Hepatocyte (in vitro differentiated cells): ENCODE measurements at places on chromosomes 7 and 10. TPM values are rescaled to one million over a fixed set of nuclear protein-coding genes. Genes with fewer than 3 reads are reported as not detected.

DNA sequence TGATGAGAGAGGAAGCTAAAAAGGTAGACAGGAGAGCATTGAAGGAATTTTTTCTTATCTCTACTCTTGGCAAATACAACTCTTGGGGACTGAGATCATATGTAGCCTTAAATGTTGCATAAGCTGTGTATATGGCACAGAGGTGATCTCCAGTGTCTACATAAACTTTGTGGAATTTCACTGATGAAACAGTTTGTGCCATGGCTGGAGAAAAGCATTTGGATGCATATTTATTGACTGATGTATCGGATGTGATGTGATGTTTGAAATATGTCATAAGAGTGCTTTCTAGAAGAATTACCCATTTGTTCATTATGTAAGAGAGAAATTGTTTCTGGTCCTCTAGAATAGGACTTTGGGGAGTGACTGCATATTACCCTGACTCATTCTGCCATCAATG lies 244.9 kb upstream of the LRRTM3 start:
- H3K4me3 ChIP-seq = no peak overlapping the region
- no peaks in the 10 kb centered on the region for H3K36me3 ChIP-seq
- H3K27me3 ChIP-seq = no peaks in the 10 kb centered on the region
- no peak for DNase-seq
- H3K27ac ChIP-seq = no peak overlapping the region

Gene ZNF117
- total RNA-seq = 16.6 and 16.8 TPM in 2 replicates

Gene PTPRN2
- total RNA-seq = 1.8 and 2.1 TPM in 2 replicates

- DNase-seq = peak; percentile 39
- no peak overlapping the region for H3K27ac ChIP-seq
- H3K4me1 ChIP-seq = peaks cover 13% of the 10 kb centered on the region
- no peaks in the 10 kb centered on the region for H3K36me3 ChIP-seq
- no peak overlapping the region for H3K4me3 ChIP-seq
- no peaks in the 10 kb centered on the region for H3K27me3 ChIP-seq
Observed at GRCh38 chr10:104317269-104317710, 21.0 kb downstream of the ITPRIP start.

DNA sequence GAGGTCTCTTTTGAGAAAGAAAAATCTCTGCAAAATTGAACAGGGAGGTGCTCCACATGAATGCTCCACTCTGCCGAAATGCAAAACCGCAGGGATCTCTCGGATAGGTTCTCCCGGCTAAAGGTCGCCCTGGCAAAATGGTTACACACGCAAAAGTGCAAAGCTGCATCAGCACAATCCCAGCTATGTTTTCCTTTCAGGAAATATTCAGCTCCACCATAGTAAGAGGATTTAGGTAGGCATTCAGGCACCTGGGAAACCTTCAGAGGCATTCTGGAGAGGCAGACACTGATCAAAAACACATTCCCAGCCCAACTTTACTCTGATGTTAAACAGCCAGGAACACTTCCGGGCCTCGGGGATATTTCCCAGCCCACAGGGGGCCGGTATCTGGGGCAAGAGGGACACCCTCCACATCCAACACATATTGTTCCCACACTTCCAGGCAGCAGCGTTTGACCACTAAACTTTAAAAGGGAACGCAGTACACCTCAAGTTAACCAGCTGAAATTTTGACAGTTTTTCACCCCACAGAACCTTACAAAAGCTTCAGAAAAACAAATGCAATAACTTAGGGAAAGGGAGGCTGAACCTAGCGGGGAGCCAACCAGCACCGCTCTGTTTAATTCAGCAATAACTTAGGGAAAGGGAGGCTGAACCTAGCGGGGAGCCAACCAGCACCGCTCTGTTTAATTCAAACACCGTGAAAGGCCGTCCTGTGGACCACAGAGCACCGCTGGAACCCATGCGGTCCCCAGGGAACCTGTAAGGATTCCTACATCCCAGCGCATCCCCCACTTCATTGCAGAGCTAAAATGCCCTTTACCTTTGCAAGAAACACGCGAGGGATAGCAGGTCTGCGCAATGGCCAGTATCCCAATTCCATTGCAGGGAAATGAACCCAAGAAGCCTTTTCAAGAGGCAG lies 45.9 kb downstream of the TNS3 start:
- H3K4me1 ChIP-seq = peaks cover 68% of the 10 kb centered on the region
- H3K4me3 ChIP-seq = peak overlapping the region; percentile 41
- peak overlapping the region; percentile 80 for H3K27ac ChIP-seq
- DNase-seq = no peak

DNA sequence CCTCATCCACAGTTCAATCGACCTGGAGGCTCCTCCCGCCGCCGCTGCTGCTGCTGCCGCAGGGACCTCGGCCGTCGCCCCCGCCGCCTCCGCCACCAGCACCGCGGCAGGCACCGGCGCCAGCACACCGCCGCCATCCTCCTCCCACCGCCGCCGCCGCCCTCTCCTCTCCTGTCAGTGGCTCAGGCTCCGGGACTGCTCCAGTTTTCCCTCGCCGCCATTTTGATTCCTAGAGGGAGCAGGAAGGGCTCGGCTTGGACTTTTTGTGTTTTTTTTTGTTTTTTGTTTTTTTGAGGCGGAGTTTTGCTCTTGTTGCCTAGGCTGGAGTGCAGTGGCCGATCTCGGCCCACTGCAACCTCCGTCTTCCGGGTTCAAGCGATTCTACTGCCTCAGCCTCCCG lies 3.0 kb upstream of the MCM10 start:
- no peak overlapping the region for H3K4me3 ChIP-seq
- H3K4me1 ChIP-seq = no peaks in the 10 kb centered on the region
- no peaks in the 10 kb centered on the region for H3K27me3 ChIP-seq
- H3K36me3 ChIP-seq = no peaks in the 10 kb centered on the region

Gene NPC1L1
- total RNA-seq = 14.8 and 20.6 TPM in 2 replicates

GRCh38 chr7:107277331-107277730 lies 108.5 kb downstream of the HBP1 start:
- no peaks in the 10 kb centered on the region for H3K4me1 ChIP-seq
- H3K36me3 ChIP-seq = no peaks in the 10 kb centered on the region
- no peaks in the 10 kb centered on the region for H3K27me3 ChIP-seq

Gene SLC16A9
- total RNA-seq = 3.8 and 4.7 TPM in 2 replicates

- no peak for DNase-seq
- no peak overlapping the region for H3K4me3 ChIP-seq
- H3K27me3 ChIP-seq = no peaks in the 10 kb centered on the region
- H3K36me3 ChIP-seq = no peaks in the 10 kb centered on the region
- H3K4me1 ChIP-seq = no peaks in the 10 kb centered on the region
Observed at GRCh38 chr7:38512704-38513103, 118.5 kb downstream of the AMPH start.

GRCh38 chr10:110356628-110357245 lies 52.0 kb upstream of the SMNDC1 start:
- no peaks in the 10 kb centered on the region for H3K4me1 ChIP-seq
- peak overlapping the region; percentile 23 for H3K27ac ChIP-seq
- H3K4me3 ChIP-seq = no peak overlapping the region

DNA sequence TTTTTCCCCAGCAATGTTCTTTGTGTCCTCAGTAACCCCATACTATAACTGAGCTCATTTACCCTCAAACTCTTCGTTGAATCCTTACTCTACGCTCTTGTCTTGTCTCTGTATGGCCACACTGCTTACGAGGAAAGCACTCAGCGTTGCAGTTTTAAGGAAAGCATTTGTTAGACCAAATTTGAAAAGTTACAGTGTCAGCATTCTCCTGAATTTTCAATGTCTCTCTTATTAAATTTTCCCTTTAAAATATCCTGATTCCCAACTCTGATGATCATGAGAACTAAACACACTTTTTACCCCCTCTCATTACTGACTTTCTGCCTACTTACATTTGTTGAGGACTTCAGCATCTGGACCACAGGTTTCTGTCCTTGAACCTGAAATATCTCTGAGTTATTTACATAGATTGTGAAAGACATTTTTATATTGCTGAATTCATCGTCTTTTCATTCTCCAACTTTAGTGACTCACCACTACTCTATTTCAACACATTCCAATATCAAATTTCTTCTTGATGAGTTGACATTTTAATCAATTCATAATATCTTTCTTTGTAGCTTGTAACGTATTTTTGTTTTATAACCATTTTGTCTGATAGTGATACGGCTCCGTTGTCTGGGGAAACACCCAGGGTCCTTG lies 19.8 kb upstream of the VWDE start:
- no peak overlapping the region for H3K27ac ChIP-seq
- no peak overlapping the region for H3K4me3 ChIP-seq
- DNase-seq = no peak
- no peaks in the 10 kb centered on the region for H3K36me3 ChIP-seq
- H3K27me3 ChIP-seq = no peaks in the 10 kb centered on the region
- H3K4me1 ChIP-seq = no peaks in the 10 kb centered on the region

Gene AKR1C3
- 53.5 and 66.2 TPM in 2 replicates for total RNA-seq

DNA sequence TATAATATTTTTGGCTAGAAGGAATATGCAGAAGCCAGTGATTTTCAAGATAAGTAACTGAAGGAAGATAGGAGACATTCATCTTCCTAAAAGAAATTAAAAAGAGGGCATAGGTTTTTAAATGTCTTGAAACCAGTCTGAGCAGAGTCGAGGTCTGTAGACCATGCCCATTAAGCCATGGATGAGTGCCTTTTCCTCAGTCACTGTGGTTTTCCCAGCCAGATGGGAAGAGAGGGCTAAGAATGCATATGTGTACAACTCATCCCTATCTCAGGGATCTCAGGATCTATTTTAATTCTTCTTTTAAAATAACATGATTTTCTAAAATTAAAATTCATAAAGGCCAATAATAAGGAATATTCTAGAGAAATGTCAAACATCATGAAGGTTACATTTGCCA lies 112.8 kb downstream of the PPP1R3A start:
- no peak overlapping the region for H3K4me3 ChIP-seq
- no peaks in the 10 kb centered on the region for H3K36me3 ChIP-seq
- no peaks in the 10 kb centered on the region for H3K4me1 ChIP-seq
- H3K27ac ChIP-seq = no peak overlapping the region

GRCh38 chr10:75287697-75288096 lies 51.9 kb upstream of the COMTD1 start:
- H3K4me1 ChIP-seq = peaks cover 19% of the 10 kb centered on the region
- no peaks in the 10 kb centered on the region for H3K27me3 ChIP-seq
- no peak overlapping the region for H3K27ac ChIP-seq
- DNase-seq = no peak

- H3K27ac ChIP-seq = no peak overlapping the region
- no peak for DNase-seq
- no peaks in the 10 kb centered on the region for H3K27me3 ChIP-seq
- no peaks in the 10 kb centered on the region for H3K4me1 ChIP-seq
- no peaks in the 10 kb centered on the region for H3K36me3 ChIP-seq
Observed at GRCh38 chr7:9504678-9505077, 1071.3 kb downstream of the NXPH1 start.

Gene PTPRE
- total RNA-seq = 4.1 and 10.1 TPM in 2 replicates

Gene FKBP9
- total RNA-seq = 91.2 and 109 TPM in 2 replicates

Gene SGPL1
- 36.8 and 43.5 TPM in 2 replicates for total RNA-seq

- H3K36me3 ChIP-seq = no peaks in the 10 kb centered on the region
- DNase-seq = peak; percentile 74
- H3K4me1 ChIP-seq = peaks cover 10% of the 10 kb centered on the region
- peak overlapping the region; percentile 86 for H3K27ac ChIP-seq
Observed at GRCh38 chr7:35036361-35037171, 719 bp downstream of the DPY19L1 start.

- H3K27me3 ChIP-seq = no peaks in the 10 kb centered on the region
- H3K36me3 ChIP-seq = no peaks in the 10 kb centered on the region
- H3K4me1 ChIP-seq = no peaks in the 10 kb centered on the region
- no peak for DNase-seq
- H3K4me3 ChIP-seq = no peak overlapping the region
- H3K27ac ChIP-seq = no peak overlapping the region
Observed at GRCh38 chr10:124122211-124122610, 28.8 kb upstream of the CHST15 start.

Gene OIT3
- not detected in 2 replicates for total RNA-seq

Gene CCDC146
- total RNA-seq = 4.0 and 5.8 TPM in 2 replicates

GRCh38 chr10:10727812-10728211 lies 289.9 kb upstream of the CELF2 start:
- peak; percentile 29 for DNase-seq
- H3K27me3 ChIP-seq = no peaks in the 10 kb centered on the region
- no peaks in the 10 kb centered on the region for H3K4me1 ChIP-seq
- H3K36me3 ChIP-seq = no peaks in the 10 kb centered on the region
- no peak overlapping the region for H3K27ac ChIP-seq

GRCh38 chr7:1702652-1703051 lies 32.6 kb downstream of the ELFN1 start:
- no peaks in the 10 kb centered on the region for H3K4me1 ChIP-seq
- H3K4me3 ChIP-seq = no peak overlapping the region
- no peak overlapping the region for H3K27ac ChIP-seq
- H3K27me3 ChIP-seq = no peaks in the 10 kb centered on the region
- no peak for DNase-seq

- no peaks in the 10 kb centered on the region for H3K4me1 ChIP-seq
- no peaks in the 10 kb centered on the region for H3K27me3 ChIP-seq
- H3K27ac ChIP-seq = no peak overlapping the region
- H3K36me3 ChIP-seq = no peaks in the 10 kb centered on the region
Observed at GRCh38 chr7:40482845-40483244, 348.0 kb downstream of the SUGCT start.

GRCh38 chr10:14608381-14609001 lies 166.2 kb downstream of the FAM107B start:
- H3K27ac ChIP-seq = peak overlapping the region; percentile 32
- H3K4me3 ChIP-seq = no peak overlapping the region
- no peak for DNase-seq
- H3K4me1 ChIP-seq = peaks cover 19% of the 10 kb centered on the region
- no peaks in the 10 kb centered on the region for H3K36me3 ChIP-seq

Gene KIAA1549
- 5.7 and 7.3 TPM in 2 replicates for total RNA-seq

Gene TRIM50
- 7.5 and 9.8 TPM in 2 replicates for total RNA-seq

- no peaks in the 10 kb centered on the region for H3K27me3 ChIP-seq
- no peaks in the 10 kb centered on the region for H3K36me3 ChIP-seq
- peak; percentile 20 for DNase-seq
- H3K27ac ChIP-seq = peak overlapping the region; percentile 46
- H3K4me1 ChIP-seq = peaks cover 10% of the 10 kb centered on the region
Observed at GRCh38 chr10:58651040-58651439, 138.4 kb downstream of the BICC1 start.

- H3K36me3 ChIP-seq = no peaks in the 10 kb centered on the region
- no peak overlapping the region for H3K27ac ChIP-seq
- no peaks in the 10 kb centered on the region for H3K27me3 ChIP-seq
- H3K4me3 ChIP-seq = no peak overlapping the region
- DNase-seq = no peak
Observed at GRCh38 chr7:90180011-90180585, 25.8 kb downstream of the STEAP1 start.

Gene TDRD1
- total RNA-seq = not detected in 2 replicates

DNA sequence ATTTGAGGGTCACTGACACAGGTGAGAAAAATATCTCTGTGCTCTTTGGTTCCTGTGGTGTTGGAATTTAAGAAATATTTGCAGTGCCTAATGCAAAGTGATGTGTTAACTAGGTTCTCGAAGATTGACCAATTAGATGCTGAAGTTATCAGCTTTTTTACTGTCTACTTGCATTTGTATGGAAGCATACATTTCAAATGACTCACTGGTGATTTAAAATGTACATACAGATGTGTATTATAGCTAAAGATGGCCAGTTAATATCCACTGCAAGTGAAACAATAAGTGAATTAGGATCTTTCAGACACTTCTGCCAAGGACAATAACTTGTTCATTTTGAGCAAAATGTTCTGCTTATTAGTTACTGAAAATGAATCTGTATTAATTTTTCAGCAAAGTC lies 205.0 kb downstream of the FANK1 start:
- H3K4me3 ChIP-seq = no peak overlapping the region
- no peak overlapping the region for H3K27ac ChIP-seq
- no peaks in the 10 kb centered on the region for H3K4me1 ChIP-seq

Gene FGL2
- 0.80 and 1.2 TPM in 2 replicates for total RNA-seq

Gene OR6V1
- not detected in 2 replicates for total RNA-seq

Gene TMEM176B
- 200 and 263 TPM in 2 replicates for total RNA-seq
